Fibroblast of pulmonary artery (primary cell): ENCODE measurements at places on chromosomes 13 and 19.

- DNase-seq: no peak
These were observed 2.7 kb downstream of the CLEC11A start for GRCh38 chr19:50725911-50726230.

DNA sequence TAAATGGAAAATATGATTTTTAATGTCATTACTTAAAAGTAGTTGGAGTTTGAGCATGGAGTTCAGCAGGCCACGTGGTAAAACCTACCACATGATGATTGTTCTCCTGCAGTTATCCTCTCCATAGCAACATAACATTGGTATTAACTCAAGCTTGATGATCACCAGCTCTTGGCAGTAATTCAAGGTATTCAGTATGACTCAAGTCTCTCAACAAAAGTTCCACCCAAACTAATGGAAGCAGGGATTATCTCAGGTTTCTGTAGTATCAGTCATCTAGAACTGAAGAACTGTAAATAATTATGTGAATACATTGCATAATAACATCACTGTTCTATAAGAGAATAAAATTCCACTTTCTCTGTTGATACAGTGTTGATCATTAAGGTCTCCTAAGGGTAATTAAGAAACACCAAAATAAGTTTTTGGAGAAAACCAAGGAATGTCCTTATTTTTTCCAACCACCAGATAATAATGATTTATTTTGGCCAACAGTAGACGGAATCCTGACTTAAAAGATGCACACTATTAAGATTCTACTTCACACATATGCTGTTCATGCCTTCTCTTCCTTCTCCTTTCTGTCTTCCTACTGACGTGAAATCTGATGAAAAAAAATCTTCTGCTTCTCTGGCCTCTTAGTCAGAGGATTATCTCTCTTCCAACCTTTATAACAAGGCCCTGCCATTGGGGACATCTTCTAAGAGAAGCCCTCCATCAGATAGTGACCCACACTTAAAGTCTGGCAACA is 1092.3 kb downstream of the EFNB2 start:
- DNase-seq: peak; percentile 99

- DNase-seq: no peak
These were observed 7.1 kb upstream of the EPN1 start for GRCh38 chr19:55667958-55668357.

GRCh38 chr19:46555628-46556280 is 45.4 kb upstream of the CALM3 start:
- no peak for DNase-seq

DNA sequence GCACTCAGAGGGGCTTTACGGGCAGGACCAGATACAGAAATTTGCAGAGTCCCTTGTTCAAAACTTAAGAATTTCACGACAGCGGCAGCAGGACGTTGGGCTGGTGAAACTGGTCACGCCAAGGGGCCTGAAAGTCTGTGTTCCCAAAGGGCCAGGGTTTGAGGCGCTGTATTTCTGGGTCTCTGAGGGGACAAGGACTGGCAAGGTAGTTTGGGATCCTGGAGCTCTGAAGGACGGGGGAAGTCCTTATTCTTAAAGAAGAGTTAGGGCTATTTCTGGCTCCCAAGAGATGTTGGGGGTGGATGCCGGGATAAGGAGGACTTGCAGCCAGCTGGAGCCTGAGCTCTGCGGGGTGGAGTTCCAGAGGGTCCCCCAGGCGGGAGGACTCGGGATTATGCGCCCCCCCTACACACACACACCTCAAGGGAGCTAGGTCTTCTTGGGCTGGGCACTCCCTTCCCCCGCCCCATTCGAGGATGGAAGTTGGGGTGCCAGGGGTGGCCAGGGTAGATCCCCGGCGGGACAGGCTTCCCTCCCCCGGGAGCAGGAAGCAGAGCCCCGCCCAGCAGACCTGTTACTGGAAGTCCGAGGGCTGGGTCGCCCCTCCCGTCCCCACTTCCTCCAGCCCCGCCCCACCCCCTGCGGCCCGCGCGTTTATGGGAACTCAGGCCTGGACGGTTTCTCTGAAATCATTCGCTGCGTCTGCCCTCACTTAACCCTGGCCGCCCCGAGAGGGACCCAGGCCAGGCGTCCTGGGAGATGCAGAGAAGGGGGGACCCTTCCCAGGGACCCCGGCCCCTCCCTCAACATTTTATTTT is 5.6 kb downstream of the BCL3 start:
- DNase-seq: peak; percentile 90

GRCh38 chr13:58991826-58992477 is 1171.8 kb downstream of the DIAPH3 start:
- no peak for DNase-seq

DNA sequence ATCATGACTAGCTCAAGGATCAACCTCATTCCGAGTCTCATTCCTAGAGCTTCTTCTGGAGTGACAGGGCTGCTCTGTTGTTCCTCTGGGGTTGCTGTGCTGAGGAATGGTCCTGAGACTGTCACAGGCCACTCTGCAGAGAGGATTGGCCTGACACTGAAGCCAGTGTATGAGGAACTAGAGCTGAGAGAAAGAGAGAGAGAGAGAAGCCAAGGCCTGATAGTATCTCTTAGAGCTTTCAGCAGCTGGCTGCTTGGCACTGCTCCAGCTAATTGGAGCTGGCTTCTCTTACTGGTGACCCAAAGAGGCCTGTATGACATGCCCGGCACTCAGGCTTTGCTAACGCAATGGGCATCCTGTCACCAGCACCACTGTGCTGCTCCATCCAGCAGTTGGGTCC is 73.4 kb upstream of the FLT1 start:
- DNase-seq: peak; percentile 71

DNA sequence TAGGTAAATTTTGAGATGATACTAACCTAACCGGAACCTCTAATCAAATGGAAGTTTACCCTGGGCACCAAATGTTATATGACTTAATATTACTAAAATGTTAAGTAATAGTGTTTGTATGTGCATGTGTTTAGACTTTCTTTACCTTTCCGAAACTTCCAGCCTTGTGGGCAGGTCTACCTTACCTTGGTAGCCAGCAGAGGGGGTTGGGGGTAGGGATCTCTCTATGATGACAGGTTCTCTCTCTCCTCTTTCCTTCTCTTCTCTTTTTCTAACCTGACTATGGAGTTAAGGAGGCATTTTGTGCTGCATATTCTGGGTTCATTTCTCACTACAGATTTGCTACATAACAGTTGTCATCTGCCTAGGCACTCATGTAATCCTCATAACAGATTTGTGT is 6.8 kb upstream of the FRY start:
- no peak for DNase-seq
